ENCODE measurements at places on chromosomes 5 and 9.

- no peak for DNase-seq
Measured at GRCh38 chr5:151171529-151171928, 13.9 kb upstream of the ANXA6 start.

DNA sequence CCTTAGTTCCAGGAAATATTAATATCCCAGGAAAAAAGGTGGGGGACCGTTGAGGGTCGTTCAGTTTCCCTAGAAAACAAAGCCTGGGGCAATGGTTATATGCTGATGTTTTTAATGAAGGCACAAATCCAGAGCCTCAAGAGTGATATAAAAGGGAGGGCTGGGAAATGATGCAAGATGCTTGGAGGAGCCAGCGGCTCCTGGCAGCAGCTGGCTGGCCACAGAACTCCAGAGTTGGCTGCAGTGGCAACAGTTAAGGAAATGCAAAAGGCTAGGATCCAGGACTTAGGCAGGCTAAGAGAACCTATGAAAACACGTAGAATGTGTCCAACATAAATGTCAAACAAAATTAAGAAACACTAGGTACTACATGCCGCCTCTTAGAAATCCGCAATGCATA, 31.0 kb upstream of the B4GALT1 start:
- DNase-seq, result no peak

DNA sequence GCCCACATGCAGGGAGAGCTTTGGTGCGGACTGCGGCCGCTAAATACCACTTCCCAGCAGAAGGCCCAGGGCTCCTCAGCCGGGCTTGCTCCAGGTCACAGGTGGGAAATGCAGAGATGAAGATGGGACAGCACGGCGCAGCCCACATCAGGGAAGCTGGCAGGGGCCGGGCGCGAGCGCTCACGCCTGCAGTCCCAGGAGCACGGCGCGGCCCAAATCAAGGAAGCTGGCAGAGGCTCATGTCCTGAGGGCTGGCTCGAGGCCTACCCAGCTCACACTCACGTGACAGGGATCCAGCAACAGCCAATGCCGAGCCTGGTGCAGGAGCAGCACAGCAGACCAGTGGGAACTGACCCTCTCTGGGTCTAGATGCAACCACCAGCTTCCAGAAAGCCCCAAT, 16.3 kb downstream of the LPCAT1 start:
- DNase-seq, result no peak

DNA sequence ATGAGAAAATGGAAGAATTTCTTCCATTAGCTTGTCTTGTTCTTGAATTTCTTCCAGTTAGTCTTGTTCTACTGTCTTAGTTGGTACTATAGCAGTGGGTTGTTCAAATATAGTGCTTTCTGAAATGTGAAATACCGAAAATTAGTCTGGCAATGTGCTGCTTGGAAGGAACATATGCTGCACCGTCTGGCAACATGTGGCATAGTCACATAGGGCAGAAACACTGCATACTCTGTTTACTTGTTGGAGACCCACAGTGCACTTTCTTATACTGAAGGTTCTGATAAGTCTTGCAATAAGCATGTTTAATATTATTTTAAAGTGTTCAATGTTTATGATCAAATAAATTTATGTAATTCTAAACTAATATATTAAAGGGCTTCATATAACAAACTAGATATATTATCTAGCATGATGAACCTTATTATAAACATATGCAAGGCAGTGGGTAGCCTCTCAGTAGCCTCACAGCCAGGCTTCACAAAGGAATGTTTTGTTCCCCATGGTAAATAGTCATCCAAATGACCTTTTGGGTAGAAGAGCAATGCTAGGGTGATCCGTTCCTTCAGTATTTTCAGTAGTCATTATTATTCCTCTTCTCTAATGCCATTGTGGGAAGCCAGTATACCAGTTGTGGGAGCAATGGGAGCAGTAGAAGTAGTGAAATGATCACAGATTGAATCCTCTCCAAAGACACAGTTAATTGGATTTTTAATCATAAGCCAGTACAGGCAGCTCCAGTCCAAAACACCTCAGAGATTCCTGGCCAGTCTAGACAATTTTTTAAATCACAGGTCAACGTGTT, 1106.7 kb downstream of the DTWD2 start:
- DNase-seq, result no peak

DNA sequence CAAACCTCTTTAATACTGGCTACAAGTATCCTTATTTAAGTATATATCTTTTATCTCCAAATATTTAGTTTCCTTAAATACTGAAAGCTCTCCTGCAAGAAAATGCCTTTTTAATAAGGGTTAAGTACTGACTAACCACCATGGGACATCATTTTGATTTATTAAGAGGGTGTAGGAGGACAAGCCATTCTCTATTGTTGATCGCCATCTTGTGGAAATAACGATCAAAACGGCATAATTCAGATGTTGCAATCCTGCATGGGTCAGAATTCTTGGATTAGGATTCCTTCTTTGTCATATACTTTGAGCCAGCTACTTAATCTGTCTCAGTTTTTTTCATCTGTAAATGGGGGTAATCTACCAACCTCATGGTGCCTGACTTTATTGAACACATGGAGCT, 28.7 kb upstream of the C5orf46 start:
- no peak for DNase-seq

Data from CD8-positive, alpha-beta T cell (primary cell).